ENCODE measurements at places on chromosomes 6 and 20.

DNA sequence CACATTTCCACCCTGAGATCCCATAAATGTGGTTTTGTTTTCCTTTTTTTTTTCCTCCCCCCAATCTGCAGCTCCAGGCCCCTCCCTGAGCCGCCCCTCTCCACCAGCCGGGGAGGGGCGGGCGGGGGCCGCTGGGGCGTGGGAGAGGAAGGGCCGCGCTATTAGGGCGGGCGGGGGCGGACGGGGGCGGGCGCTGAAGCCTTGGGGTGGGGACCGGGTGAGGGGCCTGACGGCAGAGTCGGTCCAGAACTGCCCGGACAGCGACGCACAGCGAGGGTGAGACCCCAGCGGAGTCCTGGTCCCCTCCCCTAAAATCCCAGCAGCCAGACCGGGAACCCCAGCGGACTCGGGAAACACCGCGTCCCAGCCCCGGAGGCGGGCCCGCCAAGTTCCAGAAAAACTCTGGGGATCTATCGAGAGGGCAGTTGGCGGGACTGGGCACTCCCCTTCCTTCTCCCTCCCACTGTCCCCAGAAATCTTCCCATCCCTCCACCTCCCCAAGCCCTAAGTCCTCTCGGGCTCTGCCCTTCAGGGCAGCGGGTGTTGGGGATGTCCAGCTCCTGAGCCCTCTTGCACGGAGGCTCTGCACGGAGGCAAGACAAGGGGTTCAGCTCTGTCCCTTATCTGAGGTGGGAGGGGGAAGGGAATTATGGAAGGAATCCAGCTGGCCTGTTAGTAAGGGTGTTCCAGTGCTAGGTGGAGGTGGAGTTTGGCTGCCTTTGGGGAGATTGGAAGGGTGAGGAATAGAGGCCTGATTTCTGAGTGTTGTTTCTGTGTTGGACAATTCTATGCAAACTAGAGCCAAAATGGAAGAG, at the start of gene PRICKLE4:
Gene PRICKLE4, plus strand, starts transcription at position 232 of the 815 bp plus-strand sequence. CDS start 2,692 bp downstream, outside the sequence.
- DNase-seq = no peak

DNA sequence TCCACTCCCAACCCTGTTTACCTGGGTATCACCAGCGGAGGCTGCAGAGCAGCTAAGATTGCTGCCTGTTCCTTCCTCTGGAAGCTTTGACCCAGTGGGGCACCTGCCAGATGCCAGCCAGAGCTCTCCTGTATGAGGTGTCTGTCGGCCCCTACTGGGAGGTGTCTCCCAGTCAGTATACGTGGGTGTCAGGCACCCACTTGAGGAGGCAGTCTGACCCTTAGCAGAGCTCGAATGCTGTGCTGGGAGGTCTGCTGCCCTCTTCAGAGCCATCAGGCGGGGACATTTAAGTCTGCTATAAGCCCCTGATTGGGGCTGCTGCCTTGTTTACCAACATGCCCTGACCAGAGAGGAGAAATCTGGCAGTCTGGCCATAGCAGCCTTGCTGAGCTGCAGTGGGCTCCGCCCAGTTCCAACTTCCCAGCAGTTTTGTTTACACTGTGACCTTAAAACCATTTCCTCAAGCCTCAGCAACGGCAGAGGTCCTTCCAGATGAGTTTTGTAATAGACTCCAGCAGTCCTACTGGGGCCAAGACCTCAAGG, 2.8 kb downstream of the RAET1E start:
- DNase-seq = no peak

GRCh38 chr6:4670290-4670689, 105.9 kb upstream of the CDYL start:
- DNase-seq = no peak

- no peak for DNase-seq
These were observed 52.4 kb downstream of the IPCEF1 start for GRCh38 chr6:154304191-154304590.

- DNase-seq = no peak
These were observed 19.4 kb upstream of the COL19A1 start for GRCh38 chr6:69846770-69847491.

DNA sequence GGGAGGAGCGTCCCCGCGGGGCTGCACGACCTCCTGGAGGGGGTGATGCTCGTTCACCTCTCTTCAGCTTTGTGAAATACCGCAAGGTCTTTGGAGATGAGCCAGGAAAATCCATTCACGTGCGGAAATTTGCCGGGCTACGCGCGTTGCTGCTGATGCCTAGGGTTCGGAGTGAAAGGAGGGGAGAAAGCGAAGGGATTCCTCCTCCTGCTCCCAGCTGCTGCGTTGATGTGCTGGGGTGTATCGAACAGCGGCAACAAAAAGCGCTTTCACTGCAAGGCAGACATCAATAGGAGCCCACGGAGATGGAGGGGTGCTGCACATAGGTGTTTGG, 391 bp upstream of the B3GAT2 start:
- DNase-seq = no peak

DNA sequence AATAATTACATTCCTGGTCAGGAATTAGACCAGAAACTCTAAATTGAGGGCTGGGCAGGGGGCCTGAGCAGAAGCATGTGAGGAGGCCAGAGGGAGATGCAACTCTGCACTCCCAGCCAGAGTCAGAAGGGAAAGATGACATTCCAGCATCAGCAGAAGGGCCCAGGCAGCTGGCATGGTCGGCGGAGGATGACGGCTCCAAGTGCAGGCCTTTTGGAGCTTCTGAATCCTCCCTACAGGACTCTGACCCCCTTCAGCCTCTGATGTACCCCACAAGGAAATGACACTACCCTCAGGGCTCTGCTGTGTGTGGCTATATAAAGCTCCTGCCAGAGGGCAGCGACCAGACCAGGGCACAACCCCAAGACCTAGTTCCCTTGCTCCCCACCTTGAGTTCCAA, 1.9 kb downstream of the LRFN2 start:
- no peak for DNase-seq

- DNase-seq = no peak
These were observed 204.5 kb downstream of the PREX1 start for GRCh38 chr20:48623176-48623905.

DNA sequence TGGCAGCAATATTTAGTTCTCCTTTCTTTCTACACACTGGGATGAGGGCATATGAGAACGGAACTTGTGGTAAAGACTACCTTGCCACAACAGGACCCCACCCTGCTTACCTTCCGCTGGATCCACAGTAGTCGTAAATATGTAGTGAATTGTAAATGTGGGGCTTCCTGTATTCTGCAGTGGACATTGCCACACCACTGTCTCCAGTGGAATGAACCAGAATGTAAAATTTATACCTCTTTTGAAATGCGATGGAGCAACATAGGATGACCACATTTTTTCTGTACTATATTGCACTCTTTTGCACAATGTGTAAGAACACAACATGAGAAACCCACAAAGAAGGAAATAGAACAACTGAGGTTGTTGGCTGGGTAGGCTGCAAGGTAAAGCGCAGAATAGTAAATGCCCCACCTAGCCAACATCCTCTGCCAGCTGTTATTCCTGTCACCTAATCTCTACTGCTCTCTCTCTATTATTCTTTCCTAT, 16.1 kb upstream of the RIPOR2 start:
- peak; percentile 24 for DNase-seq

DNA sequence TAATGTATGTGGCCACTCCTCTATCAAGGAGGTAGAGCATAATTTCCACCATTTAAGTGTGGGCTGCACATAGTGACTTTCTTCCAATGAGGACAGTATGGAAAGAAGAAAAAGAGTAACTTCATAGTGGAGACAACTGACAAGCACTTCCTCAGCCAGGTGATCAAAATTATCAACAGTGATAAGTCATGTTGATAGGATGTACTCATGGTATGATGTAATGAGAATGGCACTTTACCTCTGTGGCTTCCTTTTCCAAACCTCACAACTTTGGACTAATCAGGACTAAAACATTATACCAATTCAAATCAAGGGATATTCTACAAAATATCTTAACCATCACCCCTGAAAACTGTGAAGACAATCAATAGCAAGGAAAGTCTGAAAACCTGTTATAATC, 302.3 kb upstream of the CITED2 start:
- no peak for DNase-seq

- DNase-seq = no peak
These were observed 79.9 kb downstream of the L3MBTL3 start for GRCh38 chr6:130098317-130098716.

GRCh38 chr20:59460352-59460751, 144.0 kb upstream of the PHACTR3 start:
- no peak for DNase-seq

GRCh38 chr6:145887969-145888368, 73.4 kb upstream of the FBXO30 start:
- no peak for DNase-seq

- no peak for DNase-seq
These were observed 72.1 kb downstream of the TSHZ2 start for GRCh38 chr20:53044296-53044695.

- DNase-seq = no peak
These were observed 754.0 kb upstream of the ADGRB3 start for GRCh38 chr6:67880939-67881705.

- no peak for DNase-seq
These were observed 66.5 kb downstream of the ESF1 start for GRCh38 chr20:13718171-13718570.

DNA sequence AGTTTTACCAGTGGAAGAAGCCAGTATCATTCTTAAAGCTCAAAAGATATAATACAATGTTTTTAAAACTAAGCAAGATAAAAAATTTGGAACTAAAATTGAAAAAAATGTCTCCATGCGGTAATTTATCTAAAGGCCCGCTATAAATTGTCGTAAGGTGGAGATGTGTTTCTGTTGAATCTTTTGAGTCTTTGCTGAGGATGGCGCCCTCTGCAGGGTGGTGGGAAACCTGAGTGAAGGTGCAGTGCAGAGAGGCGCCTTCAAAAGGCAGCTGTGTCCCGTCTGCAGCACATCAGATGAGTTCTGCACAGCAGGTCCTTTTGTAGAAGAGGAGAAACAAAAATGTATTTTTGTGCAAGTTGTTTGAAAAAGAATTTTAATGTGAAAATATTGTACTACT, 29.4 kb upstream of the KIF25 start:
- DNase-seq = no peak

DNA sequence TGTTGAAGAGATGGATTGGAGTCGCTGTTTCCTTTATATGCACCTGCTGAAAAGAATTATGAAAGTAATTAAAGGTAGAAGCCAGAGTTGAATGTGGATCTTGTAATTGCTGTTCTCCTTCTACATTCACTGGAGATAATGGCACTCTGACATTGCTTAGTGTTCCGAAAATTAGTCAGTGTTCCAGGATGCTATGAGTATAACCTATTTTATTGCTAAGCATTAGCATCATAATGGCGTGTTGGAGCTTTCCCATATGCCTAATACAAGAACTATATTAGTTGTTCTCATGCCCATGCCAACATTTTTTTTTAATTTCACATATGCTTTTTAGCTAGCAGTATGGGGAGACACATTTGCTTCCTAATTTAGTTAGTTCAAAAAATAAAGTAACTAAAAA, 236.4 kb downstream of the ARHGAP18 start:
- DNase-seq = no peak

GRCh38 chr20:50118203-50118602, 5.3 kb upstream of the UBE2V1 start:
- DNase-seq = no peak

- no peak for DNase-seq
These were observed 98.9 kb downstream of the KIF16B start for GRCh38 chr20:16474363-16474762.

DNA sequence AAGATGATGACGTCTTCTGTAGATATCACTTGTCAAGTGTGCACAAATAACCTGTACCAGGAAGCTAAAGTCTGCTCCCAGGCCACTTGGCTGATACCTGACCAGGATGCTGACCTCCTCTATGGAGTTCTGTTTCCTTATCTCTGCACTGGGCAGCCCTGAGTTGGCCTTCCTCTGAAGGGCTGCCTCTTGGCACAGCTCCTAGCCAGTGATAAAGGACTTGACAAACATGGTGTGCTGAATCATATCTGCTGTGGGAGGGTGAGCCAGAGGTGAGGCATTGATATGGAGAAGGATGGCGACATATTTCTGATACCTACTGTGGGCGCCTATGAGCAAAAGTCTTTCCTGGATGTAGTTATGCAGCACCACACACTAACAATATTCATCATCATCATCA, 32.8 kb upstream of the FOXA2 start:
- DNase-seq = no peak

GRCh38 chr6:132235596-132236280, 165.5 kb downstream of the MOXD1 start:
- DNase-seq = no peak

DNA sequence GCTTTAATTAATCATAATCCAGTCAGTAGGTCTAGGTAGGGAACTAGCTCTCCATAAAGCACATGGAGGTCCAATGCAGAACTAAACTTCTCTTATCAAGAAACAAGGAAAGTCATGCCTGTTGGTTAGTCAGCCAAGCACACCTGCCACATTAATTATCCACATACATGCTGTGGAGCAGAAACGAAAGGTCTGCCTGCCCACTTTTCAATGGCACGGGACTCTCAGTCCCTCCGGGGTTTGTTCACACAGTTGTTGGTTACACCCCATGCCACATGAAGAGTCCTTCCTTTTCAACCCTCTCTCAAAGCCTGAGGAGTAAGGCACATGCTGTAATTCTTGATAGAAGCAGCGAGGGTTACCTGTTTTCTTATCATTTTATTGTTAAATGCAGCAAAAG, 1096.4 kb upstream of the MAP3K7 start:
- no peak for DNase-seq

- DNase-seq = no peak
These were observed 211.7 kb downstream of the TFAP2C start for GRCh38 chr20:56840716-56841261.

DNA sequence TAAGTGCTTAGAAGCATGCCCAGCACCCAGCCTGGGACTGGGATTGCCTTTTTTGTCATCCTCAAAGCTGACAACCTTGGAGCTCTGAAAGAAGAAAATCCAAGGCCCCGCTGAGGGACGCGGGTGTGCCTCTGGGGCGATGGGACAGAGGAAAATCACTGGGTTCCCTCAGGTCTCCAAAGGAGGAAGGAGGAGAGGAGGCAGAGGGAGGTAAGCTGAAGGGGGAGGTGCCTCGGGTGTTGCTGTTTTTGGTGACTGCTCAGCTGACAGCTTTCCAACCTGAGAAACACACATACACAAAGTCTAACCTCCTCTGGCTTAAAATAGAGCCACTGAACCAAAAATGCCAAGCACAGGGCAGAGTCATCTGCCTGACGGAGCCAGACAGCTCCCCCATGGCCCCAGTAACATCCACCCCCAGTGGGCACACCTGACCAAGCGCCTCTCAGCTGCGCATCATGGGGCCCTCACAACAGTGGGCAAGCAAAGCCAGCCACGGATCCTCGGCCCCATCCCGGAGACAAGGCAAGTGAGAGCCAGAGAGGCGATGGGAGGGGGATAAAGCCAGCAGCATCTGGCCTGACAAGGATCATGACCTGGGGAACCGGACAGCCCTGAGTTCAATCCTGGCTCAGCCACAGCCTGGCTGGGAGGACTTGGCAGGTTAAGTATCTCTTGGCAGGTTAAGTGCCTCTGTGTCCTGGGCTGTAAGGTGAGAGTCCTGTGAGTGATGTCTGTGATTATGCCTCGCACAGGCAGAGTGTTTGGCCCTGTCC, 3.2 kb upstream of the KCNK15 start:
- no peak for DNase-seq

GRCh38 chr6:107560657-107561056, 70.7 kb downstream of the SOBP start:
- DNase-seq = no peak

DNA sequence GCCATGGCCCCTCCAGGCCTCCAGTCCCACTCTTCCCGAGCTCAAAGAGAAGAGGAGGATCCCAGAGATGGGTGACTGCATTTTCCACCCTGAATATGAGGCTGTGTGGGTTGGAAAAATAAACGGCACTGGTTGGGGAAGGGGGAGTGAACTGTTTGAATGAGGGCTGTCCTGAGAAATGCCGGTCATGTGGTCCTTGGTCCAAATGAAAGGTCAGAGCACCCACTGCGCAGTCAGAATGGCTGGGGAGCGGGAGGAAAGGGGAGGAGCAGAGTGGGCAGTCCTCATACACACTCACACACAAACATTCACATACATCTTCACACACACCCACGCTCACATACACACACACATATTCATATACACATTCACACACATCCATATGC, 83.1 kb downstream of the MRPL14 start:
- no peak for DNase-seq

Measured in effector CD4-positive, alpha-beta T cell (primary cell).